ENCODE measurements at places on chromosomes 12 and 14.
A peak's percentile ranks its signal among the peaks of the same experiment; 100 is the strongest.

- H3K4me3 ChIP-seq: peak overlapping the region; percentile 22
- H3K4me1 ChIP-seq: peaks cover 22% of the 10 kb centered on the region
- peaks cover 10% of the 10 kb centered on the region for H3K27me3 ChIP-seq
Measured at GRCh38 chr14:74609721-74610120, 2.3 kb downstream of the LTBP2 start.

- H3K4me1 ChIP-seq: no peaks in the 10 kb centered on the region
- H3K4me3 ChIP-seq: no peak overlapping the region
- no peak overlapping the region for H3K27ac ChIP-seq
- no peaks in the 10 kb centered on the region for H3K36me3 ChIP-seq
- no peak for DNase-seq
Measured at GRCh38 chr12:64883264-64884163, 59.1 kb downstream of the TBC1D30 start.

DNA sequence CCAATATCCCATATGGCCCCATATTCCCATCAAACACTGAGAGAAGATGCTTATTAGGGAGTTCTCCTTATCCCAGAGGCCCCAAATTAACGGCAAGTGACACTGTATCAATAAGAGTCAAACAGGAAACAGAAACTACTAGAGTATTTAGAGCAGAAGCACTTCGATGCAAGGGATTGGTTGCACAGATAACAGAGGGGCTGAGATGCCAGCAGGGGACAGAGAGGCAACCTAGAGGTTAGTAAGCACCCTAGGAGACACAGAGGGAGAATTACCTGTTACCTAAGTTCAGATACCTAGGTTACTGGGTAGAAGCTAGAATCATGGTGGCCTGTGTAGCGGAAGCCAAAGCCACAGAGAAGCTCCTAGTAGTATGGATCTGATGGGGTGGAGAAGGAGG lies 2.9 kb downstream of the HEBP1 start:
- H3K27ac ChIP-seq: no peak overlapping the region
- no peaks in the 10 kb centered on the region for H3K27me3 ChIP-seq
- H3K4me1 ChIP-seq: peaks cover 26% of the 10 kb centered on the region
- H3K36me3 ChIP-seq: no peaks in the 10 kb centered on the region
- no peak overlapping the region for H3K4me3 ChIP-seq

DNA sequence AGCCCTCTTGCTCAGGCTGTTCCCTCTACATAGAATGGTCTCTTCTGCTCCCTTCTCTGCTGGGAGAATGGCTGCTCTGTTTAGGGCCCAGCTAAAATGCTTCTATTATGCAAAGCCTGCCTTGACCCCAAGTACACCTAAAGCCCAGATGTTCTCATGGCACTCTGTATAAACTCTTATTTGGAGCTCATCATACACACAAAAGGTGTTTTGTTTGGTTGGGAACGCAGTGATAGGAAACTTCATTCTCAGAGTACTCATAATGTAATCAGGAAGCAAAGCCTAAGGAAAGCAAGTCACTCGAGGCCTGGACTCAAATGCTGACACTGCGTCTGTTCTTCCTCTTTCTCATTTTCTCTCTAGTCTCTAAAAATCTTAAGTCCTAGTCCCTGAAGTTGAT lies 38.2 kb upstream of the SYCP3 start:
- peaks cover 13% of the 10 kb centered on the region for H3K36me3 ChIP-seq
- H3K27me3 ChIP-seq: no peaks in the 10 kb centered on the region
- no peak overlapping the region for H3K4me3 ChIP-seq
- DNase-seq: no peak

GRCh38 chr12:86134561-86134960 lies 121.6 kb downstream of the MGAT4C start:
- H3K4me1 ChIP-seq: no peaks in the 10 kb centered on the region
- H3K27me3 ChIP-seq: no peaks in the 10 kb centered on the region
- DNase-seq: no peak
- H3K4me3 ChIP-seq: no peak overlapping the region
- no peaks in the 10 kb centered on the region for H3K36me3 ChIP-seq

DNA sequence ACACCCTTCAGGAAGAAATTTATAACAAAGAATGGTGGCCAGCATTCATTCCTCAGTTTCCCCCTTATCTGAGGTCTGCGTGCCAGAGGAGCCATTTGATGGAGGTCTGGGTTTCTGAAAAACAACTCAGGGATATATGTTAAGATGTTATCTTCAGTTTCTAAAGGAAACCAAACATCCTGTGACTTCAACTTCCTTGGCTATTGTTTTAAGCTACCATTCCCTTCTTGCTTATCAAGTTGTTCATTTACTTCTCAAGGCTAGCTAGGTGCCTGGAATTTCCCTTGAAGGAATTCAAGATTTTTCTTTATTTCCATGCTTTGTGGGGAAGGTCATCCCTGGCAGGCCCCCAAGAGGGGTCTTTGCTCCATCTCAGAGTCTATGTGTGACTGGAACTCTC lies 27.1 kb upstream of the OXA1L start:
- H3K4me1 ChIP-seq: peaks cover 4% of the 10 kb centered on the region
- H3K36me3 ChIP-seq: no peaks in the 10 kb centered on the region
- no peak for DNase-seq
- no peak overlapping the region for H3K4me3 ChIP-seq
- H3K27me3 ChIP-seq: peaks cover 2% of the 10 kb centered on the region

DNA sequence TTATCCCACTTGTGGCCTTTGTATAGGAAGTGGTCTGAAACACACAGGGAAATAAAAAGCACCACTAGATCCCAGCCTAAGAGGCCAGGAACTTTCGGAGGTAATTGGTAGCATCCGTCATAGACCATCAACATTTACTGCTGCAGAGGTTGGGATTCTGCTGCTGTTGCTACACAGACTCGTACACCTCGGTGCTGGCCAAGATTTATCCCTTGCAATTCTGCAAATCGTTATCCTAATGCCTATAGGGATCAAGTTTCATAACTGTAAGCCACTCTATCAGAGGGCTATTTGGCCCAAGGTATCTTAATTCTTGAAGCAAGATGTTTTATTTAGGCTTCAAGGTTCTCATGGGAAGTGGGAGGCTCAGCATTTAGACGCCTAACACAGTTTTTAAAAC lies 913.6 kb downstream of the GALC start:
- H3K4me3 ChIP-seq: no peak overlapping the region
- no peaks in the 10 kb centered on the region for H3K36me3 ChIP-seq
- H3K27ac ChIP-seq: no peak overlapping the region
- no peaks in the 10 kb centered on the region for H3K4me1 ChIP-seq
- DNase-seq: no peak

DNA sequence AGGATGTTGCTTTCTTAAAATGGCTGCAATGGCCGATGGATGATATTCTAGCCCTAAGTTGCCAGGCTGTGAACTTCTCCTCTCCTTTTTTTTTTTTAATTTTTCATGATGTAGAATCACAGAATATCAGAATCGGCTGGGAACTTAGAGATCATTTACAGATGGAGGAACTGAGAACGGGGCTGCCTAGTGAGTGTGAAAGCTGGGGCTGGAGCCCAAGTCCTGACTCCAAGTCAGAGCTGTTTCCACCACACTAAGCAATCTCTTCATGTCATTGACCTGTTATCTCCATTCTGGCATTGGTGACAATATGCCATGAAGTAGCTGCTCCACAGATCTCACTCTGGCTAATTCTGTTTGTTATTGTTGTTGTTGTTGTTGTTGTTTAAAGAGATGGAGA lies 121.7 kb downstream of the SLC38A1 start:
- no peak overlapping the region for H3K27ac ChIP-seq
- H3K4me1 ChIP-seq: peaks cover 3% of the 10 kb centered on the region
- no peaks in the 10 kb centered on the region for H3K36me3 ChIP-seq
- no peak for DNase-seq

DNA sequence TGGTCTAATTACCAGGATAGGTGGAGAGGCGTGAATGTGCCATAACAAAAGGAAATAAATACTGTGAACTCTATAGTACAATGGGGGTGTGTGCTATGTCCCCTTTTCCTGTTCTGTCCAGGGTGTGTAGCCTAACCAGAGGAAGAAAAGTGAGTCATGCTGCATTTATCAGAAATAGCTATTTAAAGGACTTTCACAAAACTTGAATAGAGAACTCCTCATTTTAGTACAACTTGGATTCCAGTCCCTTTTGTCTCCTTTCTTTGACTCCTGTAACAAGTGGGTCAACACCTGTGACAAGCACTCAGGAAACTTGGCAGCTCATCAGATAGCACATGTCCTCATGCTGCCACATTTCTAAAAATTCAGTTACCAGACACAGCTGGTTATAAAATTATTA lies 123.4 kb downstream of the CCDC91 start:
- DNase-seq: no peak
- no peaks in the 10 kb centered on the region for H3K4me1 ChIP-seq
- no peak overlapping the region for H3K27ac ChIP-seq

DNA sequence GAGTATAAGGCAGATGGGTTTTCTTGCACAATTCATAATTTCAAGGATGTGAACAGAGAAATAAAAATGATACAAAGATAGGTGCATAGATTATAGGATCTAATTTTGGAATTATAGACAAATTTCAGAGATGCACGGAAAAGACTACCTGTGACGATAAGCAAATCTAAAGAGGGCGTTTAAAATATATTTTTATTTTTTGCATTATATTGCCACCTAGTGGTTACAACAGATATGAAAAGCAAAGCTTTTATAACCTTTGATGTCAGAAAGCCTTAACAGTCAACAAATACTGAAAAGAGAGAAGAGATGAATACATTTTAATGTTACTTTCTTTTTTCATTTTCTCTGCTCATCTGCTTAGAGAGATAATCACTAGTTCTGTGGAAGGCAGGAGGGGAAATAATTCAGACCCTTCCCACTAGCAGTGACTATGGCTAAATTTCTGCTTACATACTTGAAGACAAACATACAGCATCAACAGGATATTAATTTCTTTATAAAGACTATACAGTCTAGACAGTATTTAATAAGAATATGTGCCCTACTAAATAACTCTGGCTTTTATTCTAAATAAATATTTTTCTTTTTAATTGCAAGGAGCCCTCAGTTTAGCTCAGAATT lies 46.3 kb downstream of the NTS start:
- DNase-seq: no peak
- H3K4me1 ChIP-seq: no peaks in the 10 kb centered on the region
- no peak overlapping the region for H3K27ac ChIP-seq

- no peaks in the 10 kb centered on the region for H3K4me1 ChIP-seq
- H3K27ac ChIP-seq: no peak overlapping the region
- no peak for DNase-seq
- peaks cover 11% of the 10 kb centered on the region for H3K27me3 ChIP-seq
Measured at GRCh38 chr12:48781750-48782456, 7.0 kb downstream of the ADCY6 start.

GRCh38 chr12:24798335-24798734 lies 150.6 kb downstream of the BCAT1 start:
- H3K36me3 ChIP-seq: no peaks in the 10 kb centered on the region
- H3K27me3 ChIP-seq: no peaks in the 10 kb centered on the region
- peak overlapping the region; percentile 84 for H3K27ac ChIP-seq
- H3K4me1 ChIP-seq: peaks cover 28% of the 10 kb centered on the region
- DNase-seq: peak; percentile 26

- H3K27ac ChIP-seq: no peak overlapping the region
- DNase-seq: no peak
- H3K27me3 ChIP-seq: no peaks in the 10 kb centered on the region
- H3K36me3 ChIP-seq: peaks cover 4% of the 10 kb centered on the region
- peaks cover 12% of the 10 kb centered on the region for H3K4me1 ChIP-seq
Measured at GRCh38 chr14:72638021-72638420, 255.9 kb downstream of the DPF3 start.

DNA sequence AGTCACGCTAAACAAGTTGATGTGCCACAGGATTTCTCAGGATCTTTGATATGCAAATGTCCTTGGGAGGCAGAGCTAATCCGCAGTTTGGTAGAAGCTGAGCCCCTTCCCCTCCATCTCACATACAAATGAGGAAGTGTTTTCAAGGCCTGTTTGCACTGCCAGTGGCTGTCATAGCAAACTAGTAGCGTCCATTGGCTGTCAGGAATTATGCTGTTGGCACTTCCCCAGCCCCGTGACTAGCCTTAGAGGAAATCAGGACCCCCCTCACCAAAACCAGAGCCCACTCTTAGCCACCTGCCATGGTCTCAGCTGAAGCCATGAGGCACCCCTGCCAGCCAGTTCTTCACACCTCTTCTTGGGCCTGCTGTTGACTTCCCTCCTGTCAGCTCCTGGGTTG lies 253.9 kb downstream of the CACNA1C start:
- H3K36me3 ChIP-seq: no peaks in the 10 kb centered on the region
- no peak overlapping the region for H3K27ac ChIP-seq
- H3K4me3 ChIP-seq: no peak overlapping the region
- no peak for DNase-seq

DNA sequence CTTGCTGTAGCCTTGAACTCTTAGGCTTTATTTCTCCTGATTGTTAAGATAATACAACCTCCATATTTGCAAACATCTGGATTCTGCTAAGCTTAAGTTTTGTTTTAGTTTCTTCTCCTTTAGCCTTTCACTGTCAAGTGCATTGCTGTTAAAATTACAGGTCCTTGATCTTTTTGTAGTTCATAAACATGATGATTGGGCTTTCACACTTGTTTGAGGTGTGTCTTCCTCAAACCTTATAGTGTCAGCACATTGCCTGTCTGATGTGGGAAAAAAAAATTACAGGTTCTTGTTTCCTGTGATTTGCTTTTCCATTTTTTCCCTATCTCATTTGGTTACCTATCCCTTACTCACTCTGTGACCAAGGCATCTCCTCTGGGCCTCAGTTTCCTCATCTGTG lies 59.2 kb downstream of the BICDL1 start:
- H3K27me3 ChIP-seq: no peaks in the 10 kb centered on the region
- peaks cover 2% of the 10 kb centered on the region for H3K4me1 ChIP-seq
- H3K36me3 ChIP-seq: peaks cover 11% of the 10 kb centered on the region
- DNase-seq: no peak
- peak overlapping the region; percentile 36 for H3K27ac ChIP-seq
- H3K4me3 ChIP-seq: no peak overlapping the region

GRCh38 chr12:132131952-132132351 lies 12.2 kb downstream of the DDX51 start:
- H3K4me1 ChIP-seq: peaks cover 2% of the 10 kb centered on the region
- H3K27ac ChIP-seq: no peak overlapping the region
- peaks cover 16% of the 10 kb centered on the region for H3K36me3 ChIP-seq
- H3K27me3 ChIP-seq: no peaks in the 10 kb centered on the region
- DNase-seq: no peak
- no peak overlapping the region for H3K4me3 ChIP-seq

DNA sequence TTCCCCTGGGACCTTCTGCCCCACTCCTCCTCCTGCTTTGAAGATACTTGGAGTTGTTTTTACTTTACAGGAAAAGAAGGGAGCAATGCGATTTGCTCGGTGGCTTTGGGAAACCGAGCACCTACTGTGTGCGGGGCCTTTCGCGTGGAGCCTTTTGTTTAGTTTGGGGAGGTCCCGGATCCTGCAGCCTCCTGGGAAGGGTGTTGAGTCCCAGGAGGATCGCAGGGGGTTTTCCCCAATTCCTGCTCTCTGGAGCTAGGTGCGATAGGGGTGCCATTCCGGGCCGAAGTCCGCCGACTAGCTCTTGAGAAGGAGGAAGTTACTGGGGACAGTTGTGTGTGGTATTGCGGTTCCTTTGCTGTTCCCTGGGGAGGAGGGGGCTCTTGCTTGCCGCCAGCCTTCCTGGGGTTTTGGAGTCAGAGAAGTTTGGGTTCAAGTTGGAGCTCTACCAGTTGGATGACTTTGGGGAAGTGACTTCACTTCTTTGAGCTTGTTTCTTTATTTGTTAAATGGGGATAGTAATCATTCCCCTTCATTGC lies 1.1 kb downstream of the BRI3BP start:
- peak overlapping the region; percentile 85 for H3K27ac ChIP-seq
- no peaks in the 10 kb centered on the region for H3K36me3 ChIP-seq
- H3K4me1 ChIP-seq: peaks cover 27% of the 10 kb centered on the region
- peak; percentile 41 for DNase-seq
- H3K4me3 ChIP-seq: peak overlapping the region; percentile 97

GRCh38 chr12:52121824-52122539 lies 42.5 kb downstream of the SMIM41 start:
- H3K4me1 ChIP-seq: peaks cover 30% of the 10 kb centered on the region

GRCh38 chr14:35631071-35631805 lies 97.3 kb downstream of the INSM2 start:
- no peak for DNase-seq
- no peak overlapping the region for H3K4me3 ChIP-seq
- H3K4me1 ChIP-seq: peaks cover 3% of the 10 kb centered on the region
- H3K27ac ChIP-seq: no peak overlapping the region

Measured in memory B cell (primary cell).